AG04449 (cell line): ENCODE measurements at places on chromosomes 6 and 20.

DNA sequence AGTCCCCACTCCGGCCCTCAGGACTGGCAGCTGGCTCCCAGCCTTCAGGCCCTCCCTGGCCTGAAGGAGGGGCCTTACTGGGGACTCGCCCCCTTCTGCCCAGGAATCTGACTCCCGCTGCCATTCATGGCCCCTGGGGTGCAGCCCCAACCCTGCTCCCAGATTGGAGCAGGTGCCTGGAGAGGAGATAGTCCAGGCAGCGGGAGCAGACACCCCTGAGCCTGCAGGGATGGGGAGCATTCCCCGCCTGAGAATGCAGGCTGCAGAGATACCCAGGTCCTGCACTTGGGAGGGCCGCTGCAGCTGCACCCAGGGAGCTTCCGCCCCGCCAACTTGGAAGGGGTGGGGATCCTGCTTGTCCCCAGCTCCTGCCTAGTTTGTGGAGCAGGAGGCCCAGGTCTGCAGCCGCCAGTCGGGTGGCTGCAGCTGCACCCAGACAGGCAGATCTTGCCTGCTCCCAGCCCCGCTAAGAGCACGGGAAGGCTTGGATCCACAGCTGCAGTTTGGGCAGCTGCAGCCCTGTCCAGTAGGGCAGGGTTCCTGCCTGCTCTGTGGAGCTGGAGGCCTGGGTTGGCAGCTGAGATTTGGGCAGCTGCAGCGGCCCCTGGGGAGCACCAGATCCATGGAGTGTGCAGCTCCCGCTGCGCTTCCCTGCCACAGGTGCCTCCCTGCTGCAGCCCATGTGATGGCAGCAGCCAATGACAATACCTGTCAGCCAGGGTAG is 5.2 kb downstream of the GTSF1L start:
- no peak for DNase-seq

DNA sequence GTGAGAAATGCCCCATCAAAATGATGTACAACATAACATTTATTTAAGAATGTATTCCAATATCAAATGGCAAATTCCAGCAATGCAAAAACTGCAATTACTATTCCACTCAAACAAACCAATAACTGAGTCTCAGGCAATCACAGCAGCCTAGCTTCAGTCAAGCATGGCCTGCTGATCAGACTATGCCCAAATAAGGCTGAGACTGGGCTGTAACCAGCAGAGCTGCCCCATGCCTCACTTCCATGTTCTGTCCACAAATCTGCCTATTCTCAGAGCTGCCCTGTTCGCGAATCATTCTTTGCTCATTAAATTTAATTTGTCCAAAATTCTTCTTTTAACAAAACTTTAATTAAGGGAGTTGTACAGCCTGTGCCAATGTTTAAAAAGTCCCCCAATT is 155.4 kb downstream of the FNDC1 start:
- no peak for DNase-seq

DNA sequence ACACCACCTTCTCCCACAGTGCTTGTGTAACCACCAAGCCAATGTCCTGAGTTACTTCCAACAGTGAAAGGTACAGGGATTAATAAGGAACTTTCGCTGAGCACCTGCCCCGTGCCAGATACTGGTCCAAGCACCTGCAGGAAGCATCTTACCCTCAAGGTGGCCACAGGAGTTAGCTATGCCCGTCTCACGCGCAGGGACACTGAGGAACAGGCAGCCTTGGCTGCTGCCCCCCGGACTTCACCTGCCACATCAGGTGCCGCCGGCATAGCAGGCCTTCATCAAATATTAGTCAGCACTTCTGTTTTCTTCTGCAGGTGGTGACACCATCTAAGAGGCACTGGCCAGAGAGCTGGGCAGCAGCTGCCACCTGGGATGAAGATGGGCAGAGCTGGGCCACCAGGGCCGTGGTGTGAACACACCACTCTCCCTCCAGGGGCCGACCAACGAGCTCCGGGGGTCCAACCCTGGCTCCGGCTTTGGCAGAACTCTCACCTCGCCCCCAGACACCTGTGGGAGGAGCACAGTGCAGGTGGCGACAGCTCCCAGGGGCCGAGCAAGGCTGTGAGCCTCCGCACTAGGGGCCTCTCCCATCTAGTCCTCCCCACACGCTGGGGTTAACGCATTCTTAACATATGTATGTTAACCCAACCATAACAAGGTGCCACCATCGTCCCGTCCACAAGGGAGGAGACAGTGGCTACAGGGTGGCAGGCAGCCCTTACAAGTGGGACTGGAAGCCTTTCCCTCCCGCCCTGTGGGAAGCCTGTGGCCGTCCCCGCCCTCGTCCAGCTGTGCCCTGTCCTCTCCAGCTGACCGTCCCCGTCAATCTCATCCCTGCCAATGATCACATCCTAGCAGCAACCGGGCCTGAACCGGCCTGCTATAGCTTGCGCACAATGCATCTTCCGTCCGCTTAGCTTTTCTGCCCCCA is 2.9 kb upstream of the PPDPF start:
- no peak for DNase-seq

DNA sequence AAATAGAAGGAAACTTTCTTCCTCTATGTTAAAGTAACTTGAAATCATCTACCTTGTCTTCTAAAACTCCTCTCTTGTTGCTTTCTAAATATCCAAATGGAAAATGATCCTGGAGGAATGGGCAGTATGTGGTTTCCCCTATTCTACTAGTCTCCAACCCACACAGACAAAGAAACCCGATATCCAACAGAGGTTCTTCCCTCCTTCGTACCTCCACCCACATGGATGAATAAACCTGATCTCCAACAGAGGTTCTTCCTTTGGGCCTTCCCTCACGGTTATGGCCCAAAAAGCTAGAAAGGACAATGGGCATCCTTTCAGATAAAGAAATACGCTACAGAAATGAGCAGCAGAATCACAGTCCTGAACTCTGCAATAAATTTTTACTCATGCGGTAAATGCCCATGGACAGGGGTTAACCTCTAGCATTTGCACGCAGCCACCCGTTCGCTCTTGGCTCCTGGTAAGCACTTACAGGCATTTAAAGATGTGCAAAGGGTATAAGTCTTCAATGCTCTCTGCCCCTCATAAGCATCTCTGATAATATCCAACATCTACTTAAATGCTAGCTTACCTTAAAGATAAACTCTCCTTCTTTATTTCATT is 130.9 kb downstream of the GMPR start:
- DNase-seq, result no peak

GRCh38 chr6:158815379-158815724 is 3.8 kb downstream of the EZR start:
- no peak for DNase-seq

GRCh38 chr6:167980911-167981580 is 16.4 kb upstream of the KIF25 start:
- DNase-seq, result no peak

DNA sequence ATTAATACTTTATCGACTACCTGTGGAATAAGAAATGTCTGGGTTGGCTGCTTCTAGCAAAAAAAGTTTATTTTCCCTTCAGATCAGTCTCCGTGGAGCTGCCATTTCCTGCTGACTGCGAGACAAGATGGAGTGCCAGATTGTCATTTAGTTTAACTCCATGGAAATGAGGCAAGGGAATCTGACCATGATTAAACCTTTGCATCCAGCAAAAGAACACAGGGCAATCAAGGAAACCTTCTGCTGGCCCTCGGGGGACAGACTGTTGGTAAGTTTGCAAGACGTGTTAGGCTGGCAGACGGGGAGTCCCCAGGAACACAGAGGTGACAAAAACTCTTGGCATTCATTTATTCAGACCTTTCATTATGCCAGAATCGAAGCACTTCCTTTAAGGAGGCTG is 52.2 kb upstream of the SPACA1 start:
- DNase-seq, result no peak

- DNase-seq, result no peak
Measured at GRCh38 chr6:54910431-54910884, 63.9 kb downstream of the FAM83B start.

DNA sequence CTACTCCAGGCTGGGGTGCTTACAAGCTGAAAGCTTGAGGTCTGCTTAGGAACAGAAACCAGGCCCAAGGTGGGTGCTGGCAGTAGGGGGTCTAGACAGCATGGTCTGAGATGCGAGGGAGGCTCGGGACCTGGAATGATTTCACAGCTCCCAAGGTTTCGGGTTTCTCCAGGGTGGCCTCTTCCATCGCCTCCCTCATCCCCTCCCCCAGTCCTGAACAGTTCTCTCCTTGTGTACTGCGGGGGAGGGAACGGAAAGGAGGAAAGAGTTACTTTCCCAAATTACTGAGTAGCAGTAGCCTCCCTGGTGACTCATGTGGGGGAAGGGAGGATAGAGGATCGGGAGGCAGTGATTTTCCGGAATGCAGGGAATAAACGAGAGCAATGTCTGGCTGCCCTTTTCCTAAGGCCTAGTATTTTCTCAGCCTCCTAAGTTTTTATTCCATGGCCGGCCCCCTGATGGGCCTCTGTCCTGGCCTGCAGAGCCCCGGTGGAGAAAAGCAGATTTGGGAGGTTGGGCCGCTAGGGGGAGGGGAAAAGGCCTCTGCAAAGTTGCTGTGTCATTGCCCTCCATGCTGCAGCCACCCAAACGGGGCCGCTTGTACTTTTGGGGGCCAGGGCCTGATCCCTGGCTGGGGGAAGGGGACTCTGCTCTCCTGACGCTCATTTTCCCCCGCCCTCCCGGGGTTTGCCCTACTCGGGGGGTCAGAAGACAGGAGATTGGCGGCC is 1.5 kb downstream of the BRD2 start:
- peak; percentile 91 for DNase-seq

DNA sequence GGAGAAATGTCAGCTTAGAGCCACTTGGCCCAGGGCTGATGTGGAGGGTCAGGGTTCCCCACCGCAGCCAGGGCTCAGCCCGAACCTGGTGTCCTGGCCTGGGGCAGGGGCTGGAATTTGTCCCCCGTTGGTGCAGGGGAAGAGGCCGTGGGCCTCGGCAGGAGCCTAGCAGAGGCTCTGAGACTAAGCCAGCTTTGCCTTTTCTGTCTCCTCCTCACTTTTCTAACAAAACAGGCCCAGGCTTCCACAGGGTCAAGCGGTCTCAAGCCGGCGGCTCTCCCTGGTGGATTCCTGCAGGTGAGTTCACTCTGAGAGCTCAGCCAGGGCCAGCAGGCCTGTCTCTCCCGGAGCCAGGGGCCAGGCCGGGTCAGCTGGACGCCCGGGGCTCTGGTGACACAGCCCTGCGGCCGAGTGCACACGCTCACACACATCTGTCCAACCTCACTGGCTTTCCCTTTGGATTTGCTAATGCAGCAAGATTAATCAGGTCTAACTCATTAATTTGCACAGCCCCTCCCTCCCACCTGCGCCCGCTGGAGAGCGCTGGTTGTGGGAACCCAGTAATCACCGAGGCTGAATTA is 2.9 kb upstream of the CHRNA4 start:
- DNase-seq, result no peak

DNA sequence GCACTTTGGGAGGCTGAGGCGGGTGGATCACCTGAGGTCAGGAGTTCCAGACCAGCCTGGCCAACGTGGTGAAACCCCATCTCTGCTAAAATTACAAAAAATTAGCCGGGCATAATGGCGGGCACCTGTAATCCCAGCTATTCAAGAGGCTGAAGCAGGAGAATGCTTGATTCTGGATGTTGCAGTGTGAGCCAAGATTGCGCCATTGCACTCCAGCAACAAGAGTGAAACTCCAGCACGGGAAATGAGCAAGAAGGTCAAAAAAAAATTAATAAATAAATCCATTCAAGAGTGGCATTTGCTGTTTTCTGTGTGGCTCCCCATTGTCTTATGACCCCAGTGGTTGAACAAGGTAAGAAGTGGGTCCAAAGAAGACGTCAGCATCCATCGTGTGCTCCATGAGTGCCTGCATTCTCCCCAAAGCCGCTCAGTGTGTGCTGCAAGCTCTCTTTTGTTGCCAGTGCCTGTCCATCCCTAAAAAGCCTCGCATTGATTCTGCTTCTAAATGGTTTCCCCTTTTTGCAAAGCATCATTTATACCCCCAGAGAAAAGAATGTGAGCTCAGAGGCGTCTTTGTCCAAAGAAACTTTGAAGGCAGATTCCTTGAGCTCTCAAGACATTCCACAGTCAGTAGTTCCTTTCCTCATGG is 38.8 kb upstream of the MAP3K4 start:
- DNase-seq, result no peak

DNA sequence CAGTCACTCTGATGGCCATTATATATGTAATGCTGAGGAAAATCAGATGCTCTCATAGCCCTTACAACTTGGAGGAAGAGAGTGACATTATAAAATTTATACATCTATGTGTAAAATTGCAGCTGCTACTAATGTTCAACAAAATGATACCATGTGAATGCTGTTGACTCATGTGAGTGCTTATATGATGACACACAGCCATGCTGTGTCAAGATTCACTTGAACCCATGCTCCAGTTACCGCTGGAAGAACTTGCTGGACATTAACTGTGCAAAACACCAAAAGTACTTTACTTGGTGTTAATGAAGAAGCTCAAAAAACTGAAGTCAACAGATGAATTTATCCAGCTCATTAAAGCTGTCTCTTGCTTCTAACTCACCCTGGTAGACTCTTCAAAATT is 318.9 kb upstream of the PLCB4 start:
- DNase-seq, result no peak

- no peak for DNase-seq
Measured at GRCh38 chr6:80974579-80974978, 777.9 kb downstream of the TENT5A start.

- DNase-seq, result no peak
Measured at GRCh38 chr6:46221222-46221793, 50.5 kb upstream of the ENPP5 start.

GRCh38 chr6:168929871-168930450 is 323.7 kb downstream of the THBS2 start:
- no peak for DNase-seq

GRCh38 chr6:41591859-41592502 is 45.8 kb downstream of the FOXP4 start:
- no peak for DNase-seq

DNA sequence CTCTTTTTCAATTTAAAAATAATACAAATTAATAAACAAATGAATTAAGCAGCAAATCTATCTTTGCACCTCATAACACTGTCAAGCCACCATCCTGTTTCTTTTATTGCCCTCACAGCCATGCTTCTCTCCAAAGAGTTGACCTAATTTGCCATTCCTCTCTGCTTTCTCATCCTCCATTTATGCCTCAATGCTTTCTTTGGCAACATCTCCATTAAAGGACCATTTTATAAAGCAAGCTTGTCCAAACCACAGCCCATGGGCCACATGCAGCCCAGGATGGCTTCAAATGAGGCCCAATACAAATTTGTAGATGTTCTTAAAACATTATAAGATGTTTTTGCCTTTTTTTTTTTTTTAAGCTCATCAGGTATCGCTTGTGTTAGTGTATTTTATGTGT is 26.4 kb upstream of the MEI4 start:
- no peak for DNase-seq

DNA sequence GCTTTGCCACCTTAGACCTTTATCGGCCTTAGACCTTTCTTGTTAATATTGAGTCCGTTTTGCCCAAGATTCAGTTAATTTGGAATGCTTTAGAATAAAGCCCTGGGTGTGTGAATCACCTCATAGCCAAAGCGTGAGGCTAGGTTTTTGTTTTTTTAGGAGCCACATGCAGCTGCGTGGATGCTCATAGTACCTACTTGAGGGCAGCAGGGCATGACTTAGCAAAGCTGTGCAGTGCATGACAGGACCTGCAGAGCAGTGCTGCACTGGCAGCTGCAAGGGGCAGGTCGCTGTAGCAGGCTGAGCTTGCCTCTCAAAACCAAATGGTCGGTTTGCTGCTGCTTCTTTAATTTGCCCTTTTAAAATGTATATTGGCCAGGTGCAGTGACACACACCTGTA is 116.1 kb downstream of the JAG1 start:
- no peak for DNase-seq
